ENCODE measurements at places on chromosomes 16 and 17.

DNA sequence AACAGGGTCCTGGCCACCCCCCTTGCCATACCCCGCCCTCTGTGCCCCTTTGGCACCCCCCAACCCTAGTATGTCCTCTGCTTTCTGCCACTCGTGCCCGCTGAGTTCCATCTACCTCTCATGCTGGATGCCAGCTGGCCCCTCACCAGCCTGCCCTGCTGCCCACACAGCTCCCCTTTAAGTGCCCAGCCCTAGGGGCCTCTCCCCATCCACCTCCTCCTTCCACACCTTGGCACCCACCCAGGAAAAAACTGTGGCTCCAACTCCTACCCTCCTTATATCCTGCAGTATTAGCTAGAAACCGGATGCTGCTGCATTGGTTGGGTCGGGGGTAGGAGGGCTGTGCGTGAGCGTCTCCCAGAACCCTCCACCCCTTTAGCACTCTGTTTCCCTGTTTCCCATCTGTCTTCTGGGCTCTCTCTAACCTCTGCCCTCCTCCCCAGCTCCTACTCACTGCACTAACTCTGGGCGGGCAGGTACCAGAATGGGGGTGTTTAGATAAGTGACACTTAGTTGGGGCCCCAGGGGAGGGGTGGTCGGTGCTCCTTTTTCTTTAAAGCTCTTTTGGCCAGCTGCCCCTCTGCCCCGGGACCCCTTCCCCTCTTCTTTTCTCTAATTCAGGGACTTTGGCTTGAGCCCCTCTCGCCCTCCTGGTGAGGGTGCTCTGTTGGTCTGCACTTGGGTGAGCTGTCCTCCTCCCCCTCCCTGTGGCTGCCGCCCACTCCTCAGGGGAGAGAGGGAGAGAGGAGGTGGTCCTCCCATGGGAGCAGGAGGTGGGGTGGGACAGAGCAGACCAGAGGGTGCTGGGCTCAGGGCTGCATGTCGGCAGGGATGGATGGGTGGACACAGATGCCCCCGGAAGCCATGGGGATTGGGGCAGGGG lies 9.9 kb downstream of the NR1D1 start:
- DNase-seq: no peak

GRCh38 chr16:74766729-74767128 lies 7.9 kb downstream of the FA2H start:
- no peak for DNase-seq

DNA sequence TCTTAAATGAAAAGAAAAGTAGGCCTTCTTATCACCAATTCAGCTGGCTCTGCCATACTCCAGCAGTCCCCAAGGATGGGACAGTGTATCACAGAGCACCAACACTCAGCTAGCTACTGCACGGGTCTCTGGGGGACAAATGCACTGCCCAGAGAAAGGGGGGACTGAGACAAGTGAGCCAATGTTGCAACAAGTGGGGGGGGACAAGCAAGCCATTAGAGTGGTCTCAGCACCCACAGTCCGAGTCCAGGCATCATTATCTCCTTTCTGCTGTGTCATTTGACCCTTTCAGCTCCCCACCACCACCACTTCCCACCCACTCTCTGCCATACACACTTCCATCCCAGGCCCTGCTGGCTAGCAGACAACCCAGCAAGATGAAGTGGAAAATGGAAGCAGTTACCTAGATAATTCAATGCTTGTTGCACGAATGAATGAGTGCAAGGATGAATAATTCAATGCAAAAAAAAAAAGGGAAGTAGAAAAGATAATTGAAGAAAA lies 7.0 kb downstream of the TMEM132E start:
- no peak for DNase-seq

GRCh38 chr17:41492771-41493170 lies 3.1 kb upstream of the KRT36 start:
- no peak for DNase-seq

DNA sequence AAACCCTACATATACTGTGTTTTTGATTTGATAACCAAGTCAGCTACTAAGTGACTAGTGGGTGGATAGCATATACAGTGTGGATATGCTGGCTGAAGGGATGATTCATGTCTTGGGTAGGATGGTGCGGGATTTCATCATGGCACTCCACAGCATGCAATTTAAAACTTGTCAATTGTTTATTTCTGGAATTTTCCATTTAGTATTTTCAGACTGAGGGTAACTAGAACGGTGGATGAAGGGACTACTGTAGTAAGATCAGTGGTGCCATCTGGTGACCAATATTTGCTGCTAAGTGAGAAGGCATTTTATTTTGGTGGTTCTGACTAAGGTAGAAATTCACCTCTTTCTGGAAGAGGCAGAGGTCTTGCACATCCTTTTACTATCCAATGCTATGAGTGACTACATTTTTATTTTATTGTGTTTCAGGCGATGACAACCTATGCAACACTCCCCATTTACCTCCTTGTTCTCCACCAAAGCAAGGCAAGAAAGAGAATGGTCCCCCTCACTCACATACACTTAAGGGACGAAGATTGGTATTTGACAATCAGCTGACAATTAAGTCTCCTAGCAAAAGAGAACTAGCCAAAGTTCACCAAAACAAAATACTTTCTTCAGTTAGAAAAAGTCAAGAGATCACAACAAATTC lies 3.1 kb downstream of the CDC6 start:
- DNase-seq: no peak

- DNase-seq: no peak
Observed at GRCh38 chr17:12282056-12282455, 261.4 kb downstream of the MAP2K4 start.

GRCh38 chr16:10077861-10078260 lies 104.4 kb downstream of the GRIN2A start:
- DNase-seq: no peak

DNA sequence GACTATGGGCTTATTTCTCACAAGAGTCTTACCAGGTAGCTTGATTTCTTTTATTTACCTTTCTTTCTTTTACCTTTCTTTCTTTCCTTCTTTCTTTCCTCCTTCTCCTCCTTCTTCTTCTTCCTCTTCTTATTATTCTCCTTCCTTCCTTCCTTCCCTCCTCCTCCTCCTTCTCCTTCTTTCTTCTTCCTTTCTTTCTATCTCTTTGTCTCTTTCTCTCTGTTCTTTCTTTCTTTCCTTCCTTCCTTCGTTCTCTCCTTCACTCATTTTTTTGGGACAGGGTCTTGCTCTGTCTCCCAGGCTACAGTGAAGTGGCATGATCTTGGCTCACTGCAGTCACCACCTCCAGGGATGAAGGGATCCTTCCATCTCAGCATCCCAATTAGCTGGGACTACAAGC lies 363.6 kb upstream of the MAF start:
- DNase-seq: no peak

DNA sequence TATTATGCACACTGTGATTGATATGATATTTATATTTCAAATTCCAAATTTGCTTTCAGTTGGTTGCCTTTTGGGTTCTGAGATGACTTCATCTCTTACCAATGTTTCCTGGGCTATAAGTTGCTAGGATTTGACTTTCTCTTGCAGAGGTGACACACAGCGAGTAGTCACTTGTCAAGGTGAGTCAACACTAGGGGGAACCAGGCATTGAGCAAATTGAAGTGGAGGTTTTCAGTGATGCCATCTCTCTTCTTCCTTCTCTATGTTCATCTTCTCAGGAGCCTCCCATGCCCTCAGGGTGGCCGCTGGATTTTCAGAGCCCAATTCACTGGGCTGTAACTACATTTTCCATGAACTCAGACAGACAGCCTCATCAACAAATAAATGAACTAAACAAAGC lies 6.0 kb upstream of the CPD start:
- DNase-seq: no peak

DNA sequence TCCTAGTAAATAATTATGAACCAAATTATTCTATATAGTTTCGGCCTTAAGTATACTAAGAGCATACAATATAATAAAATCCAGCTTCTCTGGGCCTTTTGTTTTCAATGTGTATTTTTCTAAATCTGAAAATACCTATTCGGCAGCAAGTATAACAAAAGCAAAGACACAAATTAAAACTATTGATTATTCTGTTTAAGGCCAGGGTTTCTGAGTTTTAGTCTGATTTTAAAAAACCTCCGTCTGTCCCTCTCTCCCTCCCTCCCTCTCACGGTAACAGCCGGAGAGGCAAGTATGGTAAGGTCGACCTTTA lies 1.5 kb downstream of the TOB1 start:
- no peak for DNase-seq

GRCh38 chr17:76969598-76970172 lies 101.5 kb downstream of the MGAT5B start:
- no peak for DNase-seq

- DNase-seq: no peak
Observed at GRCh38 chr16:65278874-65279273, 157.0 kb upstream of the CDH11 start.

GRCh38 chr16:22198547-22199293 lies 7.4 kb upstream of the EEF2K start:
- no peak for DNase-seq
